Left forelimb (tissue), 1 donor: ENCODE measurements at places on chromosomes 2 and 18.

DNA sequence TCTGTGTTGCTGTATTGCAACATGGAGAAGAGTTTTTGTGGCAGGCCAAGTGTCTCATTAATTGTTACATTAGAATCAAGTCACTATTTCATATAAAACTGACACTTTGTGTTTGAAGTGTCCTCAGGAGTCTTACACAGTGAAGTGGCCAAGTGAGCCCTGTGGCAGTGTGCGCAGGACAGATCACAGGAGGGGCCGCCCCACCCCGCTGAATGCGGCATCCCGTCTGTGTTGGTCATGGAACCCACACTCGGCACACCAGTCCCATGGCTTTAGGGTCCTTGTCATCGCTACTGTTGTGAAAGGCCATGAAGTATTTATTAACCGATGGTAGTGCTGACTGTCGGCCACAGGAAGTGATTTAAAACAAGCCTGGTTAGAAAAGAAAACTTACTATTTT, 144.7 kb upstream of the NFATC1 start:
- DNase-seq: no peak

DNA sequence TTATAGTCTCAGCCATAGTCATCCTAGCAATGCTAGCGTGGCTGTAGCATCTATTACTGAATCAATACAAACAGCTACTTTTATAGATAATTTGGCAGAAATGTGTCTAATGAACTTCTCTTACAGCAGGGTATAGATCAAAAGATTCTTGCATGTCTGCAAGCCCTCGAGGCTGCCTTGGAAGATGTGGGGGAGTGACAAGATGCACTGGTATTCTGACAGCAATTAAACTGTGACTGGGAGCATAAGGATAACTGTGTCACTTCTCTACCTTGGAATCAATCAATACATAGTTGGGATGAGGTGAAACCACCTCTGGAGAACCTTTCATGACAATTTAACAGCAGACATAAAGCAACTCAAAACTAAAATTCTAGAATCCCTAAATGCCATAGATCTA, 59.3 kb upstream of the MYO3B start:
- DNase-seq: no peak

- DNase-seq: no peak
Observed at GRCh38 chr2:54065411-54065810, 50.0 kb upstream of the ACYP2 start.

DNA sequence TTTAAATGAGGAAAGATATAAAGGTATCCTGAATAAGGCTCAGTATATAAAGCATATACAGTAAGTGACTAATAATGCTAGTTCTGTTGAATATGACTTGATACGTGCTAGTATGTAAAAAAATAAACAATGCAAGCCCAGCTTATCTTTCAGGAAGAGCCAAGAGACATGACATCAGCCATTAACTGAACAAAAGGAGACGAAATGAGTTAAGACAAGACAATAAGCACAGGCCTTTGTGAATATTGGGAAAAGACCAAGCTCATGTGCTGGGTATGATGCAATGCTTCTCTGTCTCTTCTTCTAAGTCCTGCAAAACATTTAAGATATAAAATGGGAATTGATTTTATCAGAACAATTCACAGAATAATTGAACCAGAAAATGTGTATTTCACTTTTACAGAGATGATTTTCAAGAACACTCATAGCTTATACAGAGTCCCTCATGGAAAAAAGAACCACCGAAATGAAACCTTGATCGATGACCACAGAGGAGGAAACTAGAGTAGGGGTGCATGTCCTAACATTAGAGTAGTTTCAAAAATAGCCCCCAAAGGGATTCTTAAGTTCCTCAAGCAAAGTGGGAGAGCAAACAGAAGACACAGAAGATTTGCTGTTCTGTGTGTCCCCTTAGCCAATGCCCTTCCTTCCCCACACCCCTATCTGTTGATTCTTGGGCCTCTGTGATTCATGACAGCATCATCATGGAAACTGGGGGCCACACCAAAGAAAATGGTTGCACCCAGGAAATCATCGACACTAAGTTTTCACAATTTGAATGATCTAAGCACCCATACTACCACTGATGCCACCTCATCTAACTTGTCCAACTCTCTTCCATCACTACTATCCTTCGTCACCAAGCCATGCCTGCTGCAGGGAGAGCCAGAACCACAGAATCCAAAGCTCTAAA, 68.0 kb upstream of the CRIM1 start:
- DNase-seq: no peak

DNA sequence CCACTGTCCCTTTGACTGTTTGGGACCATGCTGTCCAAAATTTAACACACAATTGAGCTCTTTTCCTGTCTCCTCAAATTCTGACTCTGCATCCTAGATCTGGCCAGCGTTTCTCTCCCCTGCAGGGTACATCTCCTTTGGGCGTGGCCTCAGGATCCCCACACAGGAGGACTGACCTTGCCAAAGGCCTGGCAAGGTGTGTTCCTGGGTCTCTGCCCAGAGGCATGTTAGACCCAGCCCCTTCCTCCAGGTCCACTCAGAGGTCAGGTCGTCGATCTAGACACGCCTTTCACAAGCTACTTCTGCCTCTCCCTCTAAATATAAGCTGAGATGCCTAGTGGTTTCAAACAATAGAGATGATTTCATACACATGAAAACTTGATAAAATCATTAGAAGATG, 45.4 kb upstream of the SMIM21 start:
- DNase-seq: no peak

DNA sequence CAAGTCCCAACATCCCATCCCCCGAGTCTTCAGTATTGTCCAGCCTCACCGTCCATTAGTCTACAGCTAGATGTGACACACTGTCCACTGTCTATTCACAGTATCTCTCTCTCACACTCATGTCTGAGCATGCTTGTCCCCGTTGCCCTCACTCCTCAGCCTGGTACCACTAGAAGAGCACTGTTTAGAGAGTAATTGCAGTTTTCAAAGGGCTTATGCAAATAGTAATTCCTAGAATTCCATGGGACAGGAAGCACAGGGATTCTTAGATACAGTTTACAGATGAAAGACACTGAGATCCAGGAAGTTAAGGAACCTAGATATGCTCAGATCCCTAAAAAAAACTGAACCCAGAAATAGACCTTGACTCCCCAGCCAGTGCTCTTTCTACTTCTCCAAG, 125.5 kb downstream of the MYO5B start:
- no peak for DNase-seq

DNA sequence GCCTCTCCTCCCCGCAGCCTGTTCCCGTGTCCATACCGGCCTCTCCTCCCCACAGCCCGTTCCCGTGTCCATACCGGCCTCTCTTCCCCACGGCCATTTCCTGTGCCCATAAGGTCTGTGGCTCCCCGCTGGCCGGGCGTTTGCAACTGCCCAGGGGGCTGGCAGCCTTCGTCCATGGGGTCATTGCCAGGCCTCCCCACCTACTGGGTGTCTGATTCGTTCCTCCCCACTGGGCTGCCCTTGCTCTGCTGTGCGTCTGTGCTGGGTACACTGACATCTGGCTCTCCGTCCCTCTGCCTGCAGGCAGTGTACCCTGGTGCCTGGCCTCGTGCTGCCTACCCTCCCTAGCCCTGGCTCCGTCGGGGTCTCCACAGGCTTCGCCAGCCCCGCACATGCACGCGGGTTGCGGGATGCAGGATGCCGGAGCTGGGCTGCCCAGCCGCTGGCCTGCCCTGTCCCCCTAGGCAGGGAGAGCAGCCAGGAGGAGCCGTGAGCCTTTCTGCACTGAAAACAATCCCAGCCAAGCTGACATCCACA, 67.8 kb downstream of the NFATC1 start:
- no peak for DNase-seq

DNA sequence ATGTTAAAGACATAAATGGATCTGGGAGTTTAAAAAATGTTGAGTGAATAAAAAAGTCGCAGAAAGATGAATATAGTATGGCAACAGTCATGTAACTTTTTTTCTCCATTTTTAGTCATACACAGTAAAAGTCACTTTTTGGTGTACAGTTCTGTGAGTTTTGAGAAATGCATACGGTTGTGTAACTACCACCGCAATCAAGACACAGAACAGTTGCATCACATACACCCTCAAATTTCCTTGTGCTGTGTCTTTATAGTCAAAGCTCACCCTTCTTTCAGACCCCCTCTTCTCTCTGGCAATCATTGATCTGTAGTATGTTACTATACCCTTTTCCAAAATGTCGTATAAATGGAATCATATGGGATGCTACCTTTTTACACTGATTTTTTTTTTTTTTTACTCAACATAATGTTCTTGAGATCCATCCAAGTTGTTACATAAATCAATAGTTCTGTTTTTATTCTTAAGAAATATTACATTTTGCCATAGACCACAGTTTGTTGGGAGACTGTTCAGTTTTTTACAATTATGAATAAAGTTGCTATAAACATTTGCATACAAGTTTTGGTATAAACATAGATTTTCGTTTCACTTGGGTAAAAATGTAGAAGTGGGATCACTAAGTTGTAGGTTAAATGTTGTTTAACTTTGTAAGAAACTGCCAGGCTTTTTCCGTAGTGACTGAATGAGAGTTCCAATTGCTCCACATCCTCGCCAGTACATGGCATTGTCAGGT, 35.4 kb upstream of the AGFG1 start:
- no peak for DNase-seq

DNA sequence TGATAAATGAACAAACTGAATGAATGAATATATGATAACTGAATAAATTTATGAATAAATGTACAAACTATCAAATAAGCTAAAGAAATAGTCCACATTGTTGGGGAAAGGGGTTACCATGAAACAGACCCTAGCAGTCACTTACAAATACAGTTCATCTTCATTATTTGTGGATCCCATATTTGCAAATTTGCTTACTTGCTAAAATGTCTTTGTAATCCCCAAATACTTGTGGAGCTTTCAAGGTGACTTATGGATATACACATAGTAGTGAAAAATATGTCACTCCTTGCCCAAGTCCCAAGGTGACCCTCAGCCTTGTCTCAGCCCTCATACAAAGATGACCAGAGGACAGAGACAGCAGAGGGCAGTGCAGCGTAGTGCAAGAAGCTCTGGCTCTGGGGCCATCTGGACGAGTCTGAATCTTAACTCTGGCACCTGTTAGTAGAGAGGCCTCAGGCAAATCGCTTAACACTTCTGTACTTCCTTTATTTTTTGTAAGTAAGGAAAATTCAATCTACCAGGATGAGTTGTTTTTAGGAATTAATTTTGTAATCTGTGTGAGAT, 3.1 kb downstream of the PAIP2B start:
- no peak for DNase-seq

DNA sequence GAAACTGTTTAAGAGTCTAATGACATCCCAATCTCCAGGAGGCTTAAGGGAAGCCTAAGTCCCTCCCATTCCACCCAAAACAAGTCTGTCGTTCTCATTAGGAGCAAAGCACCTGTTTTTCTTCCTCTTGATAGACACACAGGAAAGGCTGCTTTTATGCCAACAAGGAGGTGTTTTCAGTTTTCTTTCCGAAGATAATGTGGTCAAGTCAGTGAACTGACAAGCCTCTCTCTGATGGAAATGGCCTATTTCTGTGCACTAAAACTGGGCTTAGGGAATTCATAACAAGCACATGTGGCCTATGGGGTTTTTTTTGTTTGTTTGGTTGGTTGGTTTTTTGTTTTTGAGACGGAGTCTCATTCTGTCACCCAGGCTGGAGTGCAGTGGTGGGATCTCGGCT, 36.2 kb downstream of the FBLN7 start:
- no peak for DNase-seq

DNA sequence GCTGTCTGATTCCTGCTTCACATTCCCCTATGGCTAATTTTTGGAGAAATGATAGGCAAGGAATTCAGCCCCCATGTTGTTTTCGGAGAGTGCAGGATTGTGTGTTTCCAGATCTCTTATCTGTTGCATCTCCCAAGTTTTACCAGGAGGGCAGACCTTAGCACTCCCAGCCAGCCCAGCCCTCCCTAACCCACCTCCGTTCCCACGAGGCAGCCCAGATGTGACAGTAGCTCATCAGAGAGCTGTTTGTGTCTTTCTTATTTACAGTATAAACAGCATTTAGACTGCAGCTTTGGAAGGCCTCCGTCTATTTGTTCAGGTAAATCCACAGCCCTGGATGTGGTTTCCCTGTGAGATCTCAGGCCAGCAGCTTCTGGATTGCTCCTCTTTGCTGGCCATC, 91.6 kb downstream of the THNSL2 start:
- no peak for DNase-seq

GRCh38 chr2:1678609-1679008, 65.7 kb downstream of the PXDN start:
- DNase-seq: peak; percentile 55

- no peak for DNase-seq
Observed at GRCh38 chr2:32627441-32627813, 423 bp upstream of the TTC27 start.

GRCh38 chr2:170030040-170030439, 147.9 kb upstream of the MYO3B start:
- DNase-seq: no peak

DNA sequence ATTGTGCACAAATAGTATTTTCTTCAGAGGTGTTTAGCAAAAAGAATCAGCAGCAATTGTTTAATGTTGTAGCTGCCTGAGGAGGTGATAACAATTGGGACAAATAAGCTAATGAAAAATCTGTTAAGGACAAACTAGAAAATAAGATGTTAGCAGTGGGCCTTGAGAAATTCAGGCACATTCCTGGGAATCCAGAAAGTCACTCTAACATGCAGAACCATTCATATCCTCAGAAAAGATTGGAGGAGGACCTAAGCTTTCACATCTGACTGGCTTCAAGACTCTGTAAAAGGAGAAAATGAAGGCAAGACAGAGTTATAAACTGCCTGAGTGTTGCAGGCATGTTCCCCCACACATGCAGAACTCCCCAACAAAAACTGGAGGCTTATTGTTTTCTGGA, 353.5 kb upstream of the RGPD4 start:
- DNase-seq: no peak

DNA sequence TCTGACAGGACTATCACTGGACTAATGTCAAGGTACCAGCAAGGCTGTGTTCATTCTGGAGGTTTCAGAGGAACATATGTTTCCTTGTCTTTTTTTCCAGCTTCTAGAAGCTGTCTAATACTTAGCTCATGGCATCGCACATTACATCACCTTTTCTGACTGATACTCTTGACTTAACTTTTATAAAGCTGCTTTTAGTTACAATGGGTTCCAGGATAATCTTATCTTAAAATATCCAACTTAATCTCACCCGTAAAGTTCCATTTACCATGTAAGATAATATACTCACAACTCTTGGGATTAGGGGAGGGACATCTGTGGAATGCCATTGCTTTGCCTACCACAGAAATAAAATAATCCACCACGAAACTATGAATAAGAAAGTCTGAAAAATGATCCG, 394.2 kb downstream of the CDH19 start:
- DNase-seq: no peak

DNA sequence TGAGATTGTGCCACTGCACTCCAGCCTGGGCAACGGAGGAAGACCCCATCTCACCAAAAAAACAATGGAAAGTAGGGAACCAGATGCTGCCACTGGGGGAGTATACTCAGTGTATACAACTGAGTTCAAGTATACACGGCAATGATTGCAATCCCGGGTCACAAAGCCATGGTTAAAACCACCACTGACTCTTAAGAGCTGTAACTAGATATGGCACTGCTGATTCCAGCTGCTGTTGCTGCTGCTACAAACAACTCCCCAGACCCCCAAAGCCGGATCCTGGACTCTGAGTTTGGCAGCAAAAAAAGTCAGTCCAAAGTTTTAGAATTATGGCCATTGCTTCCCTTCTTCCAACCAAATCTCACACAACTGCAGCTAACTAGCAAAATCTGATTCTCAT, 43.7 kb upstream of the COX7A2L start:
- no peak for DNase-seq

GRCh38 chr2:229489016-229489415, 217.9 kb upstream of the PID1 start:
- no peak for DNase-seq

GRCh38 chr2:147487286-147487977, 357.4 kb upstream of the ACVR2A start:
- DNase-seq: no peak

GRCh38 chr2:38661306-38661705, 4.6 kb upstream of the GALM start:
- no peak for DNase-seq
